Karpas-422 (cell line): ENCODE measurements at places on chromosomes 4 and X. TPM values are rescaled to one million over a fixed set of nuclear protein-coding genes. Genes with fewer than 3 reads are reported as not detected.

- DNase-seq = no peak
Observed at GRCh38 chr4:181077341-181077740, 1165.9 kb upstream of the TENM3 start.

GRCh38 chr4:188300385-188300784 is 161.1 kb downstream of the TRIML1 start:
- DNase-seq = no peak

DNA sequence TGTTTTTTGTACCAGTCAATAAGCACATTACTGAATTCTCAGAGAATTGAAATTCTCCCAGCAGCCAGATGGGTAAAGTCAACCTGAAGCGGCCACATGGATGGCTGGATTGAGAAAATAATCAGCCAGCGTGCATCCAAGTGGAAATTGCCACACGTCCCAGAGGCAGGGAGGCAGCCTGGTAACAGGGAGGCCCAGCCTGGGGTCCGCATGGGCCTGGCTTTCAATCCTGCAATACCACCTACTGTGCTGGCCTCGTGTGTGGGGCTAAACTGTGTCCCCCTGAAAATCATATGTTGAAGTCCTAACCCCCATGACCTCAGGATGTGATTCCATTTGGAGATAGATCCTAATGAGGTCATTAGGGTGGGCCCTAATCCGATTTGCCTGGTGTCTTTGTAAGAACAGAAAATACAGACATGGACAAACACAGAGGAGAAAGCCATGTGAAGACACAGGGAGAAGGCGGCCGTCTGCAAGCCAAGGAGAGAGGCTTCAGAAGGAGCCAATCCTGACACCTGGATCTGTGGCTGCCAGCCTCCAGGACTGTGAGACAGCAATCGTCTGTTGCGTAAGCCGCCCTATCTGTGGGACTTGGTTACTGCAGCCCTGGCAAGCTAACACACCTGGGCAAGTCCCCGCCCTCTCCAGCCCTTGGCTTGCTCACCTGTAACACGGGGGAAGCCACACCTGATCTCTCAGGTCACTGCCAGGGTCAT is 90.3 kb downstream of the JAKMIP1 start:
- no peak for DNase-seq

DNA sequence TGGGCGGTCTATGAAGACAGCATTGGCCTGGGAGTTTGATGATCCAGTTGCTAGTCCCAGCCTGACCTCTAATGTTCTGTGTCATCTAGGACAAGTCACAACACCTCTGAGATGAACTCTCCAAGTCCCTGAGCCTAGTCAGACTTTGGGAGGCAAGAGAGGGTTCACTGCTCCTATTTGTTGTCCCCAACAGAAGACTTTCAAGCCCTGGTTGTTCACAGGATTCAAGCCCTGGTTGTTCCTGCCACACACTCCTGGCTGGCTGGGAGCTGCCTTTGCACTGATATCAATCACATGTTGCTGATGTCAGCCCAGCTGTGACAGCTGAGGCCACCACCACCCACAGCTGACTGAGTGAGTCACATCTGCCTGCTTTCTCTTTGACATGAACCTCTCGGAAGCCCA is 253.2 kb upstream of the RASGEF1B start:
- DNase-seq = no peak

- DNase-seq = no peak
Observed at GRCh38 chr4:173252024-173252935, 81.9 kb downstream of the HMGB2 start.

DNA sequence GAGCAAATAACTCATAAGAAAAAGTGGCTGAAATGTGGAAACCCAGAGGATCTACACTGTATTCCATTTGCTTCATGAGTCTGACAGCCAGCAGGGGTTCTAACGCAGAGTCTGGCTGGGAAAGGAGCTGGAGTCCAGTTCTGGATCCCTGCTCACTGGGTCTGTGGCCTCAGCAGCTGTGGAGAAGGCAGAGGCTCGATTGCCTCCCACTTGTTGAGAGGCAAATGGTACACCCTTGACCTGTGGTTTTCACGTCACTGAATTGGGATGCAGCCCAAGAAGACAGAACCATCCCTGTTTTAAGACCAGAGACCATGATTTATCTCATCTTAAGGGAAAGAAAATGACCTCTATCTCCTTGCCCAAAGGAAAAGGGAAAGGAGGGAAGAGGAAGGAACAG is 147.0 kb upstream of the NOCT start:
- DNase-seq = no peak

GRCh38 chr4:89254847-89255246 is 52.8 kb downstream of the GPRIN3 start:
- DNase-seq = peak; percentile 59

- no peak for DNase-seq
Observed at GRCh38 chr4:166977596-166977995, 256.7 kb downstream of the SPOCK3 start.

Gene GAGE12F
- total RNA-seq = not detected in 2 replicates

- DNase-seq = no peak
Observed at GRCh38 chr4:166662266-166662843, 571.9 kb downstream of the SPOCK3 start.

Gene CSAG3
- total RNA-seq = not detected in 2 replicates

- DNase-seq = no peak
Observed at GRCh38 chr4:15947684-15948083, 9.1 kb upstream of the FGFBP1 start.

GRCh38 chr4:4349867-4350266 is 37.0 kb upstream of the NSG1 start:
- no peak for DNase-seq

- DNase-seq = peak; percentile 52
Observed at GRCh38 chr4:13541720-13542576, 2.4 kb downstream of the NKX3-2 start.

Gene SETD7
- total RNA-seq = 43.5 and 59.4 TPM in 2 replicates

DNA sequence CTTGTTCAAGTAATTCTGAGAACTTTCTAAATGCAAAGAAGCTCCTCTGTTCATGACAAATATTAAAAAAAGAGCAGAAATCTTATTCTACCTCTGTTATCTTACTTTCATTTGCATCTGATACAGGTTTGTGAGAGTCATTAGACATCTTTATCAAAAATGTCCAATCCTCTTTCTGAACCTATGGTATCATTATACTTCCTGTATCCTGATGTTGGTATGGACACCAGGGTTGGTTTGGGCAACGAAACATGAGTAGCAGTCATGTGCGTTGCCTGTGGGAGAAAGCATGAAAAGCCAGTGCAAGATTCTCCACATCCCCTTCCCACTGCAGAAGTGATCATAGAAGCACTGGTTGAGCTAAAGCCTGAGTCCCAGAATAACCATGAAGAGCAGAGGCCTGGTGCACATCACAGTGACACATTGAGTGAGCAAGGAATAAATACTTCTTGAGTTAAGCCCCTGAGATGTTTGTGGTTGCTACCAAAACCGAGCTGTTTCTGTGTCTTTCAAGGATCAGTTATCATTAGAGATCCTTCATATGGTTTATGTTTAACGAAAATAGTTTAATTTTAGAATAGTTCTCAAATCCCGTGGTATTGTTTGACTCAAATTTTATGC is 197.2 kb downstream of the BANK1 start:
- DNase-seq = no peak

GRCh38 chr4:41933997-41934503 is 1.2 kb upstream of the TMEM33 start:
- DNase-seq = no peak

Gene FRMPD4
- not detected in 2 replicates for total RNA-seq

Gene TMEM33
- 80.3 and 163 TPM in 2 replicates for total RNA-seq

Gene DGKK
- not detected in 2 replicates for total RNA-seq

Gene TMSB15A
- not detected in 2 replicates for total RNA-seq

DNA sequence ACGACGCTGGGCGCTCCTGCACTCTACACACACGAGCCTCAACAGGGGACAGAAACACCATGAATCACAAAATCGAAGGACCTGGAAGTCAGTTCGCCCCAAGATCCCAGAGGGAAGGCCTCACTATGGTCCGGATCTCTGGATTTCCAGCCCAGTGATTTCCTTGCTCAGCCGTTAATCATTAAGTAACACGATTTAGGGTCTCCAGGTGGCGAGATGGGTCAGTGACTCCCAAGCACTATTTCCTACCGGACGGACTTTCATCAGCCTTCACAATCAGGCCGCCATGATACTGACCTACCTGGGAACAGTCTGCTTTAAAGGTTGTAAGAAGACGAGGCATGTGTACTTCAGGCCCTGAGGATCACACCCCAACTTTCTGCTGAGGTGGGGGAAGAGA is 63.7 kb downstream of the FAT1 start:
- no peak for DNase-seq

Gene ESX1
- not detected in 2 replicates for total RNA-seq

DNA sequence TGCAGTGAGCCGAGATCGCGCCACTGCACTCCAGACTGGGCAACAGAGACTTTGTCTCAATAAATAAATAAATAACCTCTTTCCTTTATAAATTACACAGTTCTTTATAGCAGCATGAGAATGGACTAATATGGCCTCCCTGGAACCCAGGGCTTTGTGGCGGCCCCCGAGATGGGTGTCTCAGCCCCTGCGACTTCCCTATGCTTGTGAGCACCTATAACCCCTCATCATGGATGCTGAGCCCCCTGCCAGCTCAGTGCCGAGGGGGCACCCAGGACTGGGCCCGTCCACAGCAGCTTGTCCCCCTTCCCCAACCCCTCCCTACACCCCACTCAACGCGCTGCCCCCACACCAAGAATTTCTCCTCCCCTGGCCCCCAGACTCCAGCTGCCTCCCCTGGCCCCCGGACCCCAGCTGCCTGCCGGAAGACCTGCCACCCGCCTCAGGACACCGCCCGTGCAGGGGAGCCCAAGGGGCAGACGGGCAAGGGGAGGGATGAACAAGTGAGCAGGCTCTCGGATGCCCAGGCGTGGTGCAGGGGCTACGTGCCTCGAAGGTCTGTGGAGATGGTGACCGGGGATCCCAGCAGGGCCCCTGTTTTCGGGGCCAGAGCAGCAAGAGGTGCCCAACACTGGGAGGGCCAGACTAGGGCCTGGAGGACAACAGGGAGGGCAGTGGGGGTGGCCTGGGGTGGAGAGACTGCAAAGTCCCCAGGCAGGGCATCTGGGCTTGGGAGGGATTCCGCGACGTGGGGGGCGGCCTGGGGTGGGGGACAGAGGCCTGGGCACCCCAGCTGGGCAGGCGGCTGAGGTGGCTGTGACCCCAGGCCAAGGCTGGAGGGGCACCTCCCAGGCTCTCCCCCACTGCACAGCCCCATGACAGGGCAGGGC is 74.0 kb downstream of the FAM53A start:
- DNase-seq = no peak

- DNase-seq = no peak
Observed at GRCh38 chr4:159837071-159837470, 734.2 kb downstream of the RAPGEF2 start.

Gene GPR119
- not detected in 2 replicates for total RNA-seq

Gene GNRHR
- not detected in 2 replicates for total RNA-seq

DNA sequence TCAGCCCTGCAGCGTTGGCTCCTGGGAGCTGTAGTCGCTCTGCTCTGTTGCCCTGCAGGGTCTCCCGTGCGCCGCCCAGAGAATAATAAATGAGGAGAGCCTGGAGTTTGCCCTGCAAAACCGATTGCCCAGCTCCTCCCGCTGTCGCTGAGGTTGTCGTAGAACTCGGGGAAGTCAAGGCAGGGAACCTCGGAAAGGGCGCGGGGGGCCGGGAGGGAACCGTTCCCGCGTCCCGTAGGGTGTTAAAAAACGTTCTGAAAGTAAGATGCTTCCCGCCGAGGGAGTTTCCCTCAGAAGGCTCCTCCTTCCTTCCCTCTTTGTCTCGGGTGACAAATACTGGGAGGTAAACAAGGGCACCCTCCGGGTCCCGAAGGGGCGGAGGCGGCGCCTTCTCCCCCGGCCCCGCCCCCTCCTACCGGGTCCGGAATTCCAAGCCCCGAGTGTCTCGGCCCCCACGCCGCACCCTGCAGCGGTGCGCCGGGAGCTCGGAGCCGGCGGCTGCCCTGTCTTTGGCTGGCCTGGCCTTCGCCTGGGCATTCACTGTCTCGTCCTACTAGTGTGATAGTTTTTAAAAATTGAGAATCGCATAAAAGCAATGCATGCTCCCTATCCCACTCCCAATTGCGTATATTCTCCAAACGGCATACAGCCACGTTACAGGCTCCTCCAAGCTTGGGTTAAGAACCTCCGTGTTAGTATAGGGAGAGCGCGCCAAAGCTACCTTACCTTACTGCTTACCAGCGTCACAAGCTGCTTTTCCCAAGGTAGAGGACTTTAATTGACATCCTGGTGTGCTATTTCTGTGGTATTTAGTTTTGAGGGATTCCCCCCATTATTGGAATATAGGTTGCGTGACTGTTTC is 964 bp upstream of the HMGB2 start:
- DNase-seq = peak; percentile 55

DNA sequence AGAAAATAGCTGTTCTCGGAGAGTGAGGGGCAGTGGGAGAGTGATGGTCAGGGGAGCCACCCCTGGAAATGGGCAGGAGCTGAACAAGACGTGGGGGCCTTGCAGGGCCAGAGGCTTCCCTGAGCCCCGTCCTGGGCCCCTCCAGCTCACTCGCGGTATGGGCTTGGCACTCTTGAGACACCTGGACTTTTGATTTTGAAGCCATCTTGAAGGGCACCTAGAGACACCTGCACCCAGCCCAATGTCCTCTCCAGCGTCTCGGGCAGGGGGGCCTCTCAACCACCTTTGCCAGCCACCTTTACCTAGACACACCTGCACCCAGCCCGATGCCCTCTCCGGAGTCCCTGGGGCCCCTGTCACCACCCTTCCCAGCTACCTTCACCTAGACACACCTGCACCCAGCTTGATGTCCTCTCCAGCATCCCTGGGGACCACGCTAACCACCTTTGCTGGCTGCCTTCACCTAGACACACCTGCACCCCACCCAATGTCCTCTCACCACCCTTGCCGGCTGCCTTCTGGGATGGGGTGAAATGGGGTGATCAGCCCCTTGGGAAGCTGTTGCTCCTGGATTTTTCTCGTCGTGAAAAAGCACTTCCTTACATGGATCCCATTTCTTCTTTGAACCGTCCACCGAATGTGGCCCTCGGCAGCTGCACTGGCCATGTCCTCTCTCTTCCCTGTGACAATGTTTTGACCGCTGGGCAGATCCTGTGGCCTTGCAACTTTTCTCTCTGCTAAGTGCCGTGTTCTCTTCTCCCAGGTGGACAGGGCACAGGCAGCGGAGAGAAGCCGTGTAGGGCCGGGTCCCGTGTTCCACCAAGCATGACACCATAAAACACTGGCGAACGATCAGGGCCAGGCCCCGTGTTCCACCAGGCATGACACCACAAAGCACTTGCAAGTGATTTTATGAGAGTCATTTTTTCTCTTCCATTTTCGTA is 47.5 kb downstream of the CPZ start:
- DNase-seq = no peak

Gene TEX13C
- total RNA-seq = not detected in 2 replicates

Gene AIMP1
- total RNA-seq = 26.7 and 38.7 TPM in 2 replicates
